ENCODE measurements at places on chromosomes 5 and 9.

DNA sequence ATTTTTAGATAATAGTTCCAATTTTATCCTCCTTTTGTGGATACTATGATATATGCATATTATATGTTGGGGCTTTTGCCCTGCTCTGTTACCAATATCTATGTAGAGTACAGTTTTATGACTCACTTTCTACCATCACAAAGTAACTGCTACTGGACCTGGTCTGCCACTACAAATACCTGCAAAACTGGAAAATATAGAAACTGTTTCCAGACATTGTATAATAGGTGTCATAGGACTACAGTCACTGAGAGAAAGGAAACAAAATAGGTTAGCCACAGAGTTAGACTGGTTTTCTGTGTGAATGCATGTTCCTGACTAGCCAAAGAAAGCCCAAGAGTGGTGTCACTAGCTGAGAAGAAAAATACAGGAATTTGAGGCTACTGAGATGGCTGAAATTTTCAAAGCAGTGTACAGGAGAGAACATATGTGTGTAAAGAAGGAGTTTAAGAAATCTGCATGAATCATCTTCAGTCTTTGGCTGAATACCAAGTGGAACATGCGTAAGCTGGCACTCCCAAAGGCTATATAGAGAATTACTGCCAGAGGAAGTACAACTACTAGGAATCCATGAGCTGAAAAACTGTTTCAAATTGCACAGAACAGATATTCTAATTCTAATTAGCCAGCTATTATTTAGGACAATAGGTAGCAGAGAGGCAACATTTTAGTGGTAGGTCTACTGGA lies 29.0 kb upstream of the FAM174A start:
- no peak for DNase-seq

- peak; percentile 37 for DNase-seq
Measured at GRCh38 chr9:96686638-96687335, 31.7 kb upstream of the PRXL2C start.

- DNase-seq, result no peak
Measured at GRCh38 chr5:10690460-10691440, 70.3 kb downstream of the DAP start.

GRCh38 chr5:53453898-53454718 lies 26.3 kb upstream of the FST start:
- no peak for DNase-seq

DNA sequence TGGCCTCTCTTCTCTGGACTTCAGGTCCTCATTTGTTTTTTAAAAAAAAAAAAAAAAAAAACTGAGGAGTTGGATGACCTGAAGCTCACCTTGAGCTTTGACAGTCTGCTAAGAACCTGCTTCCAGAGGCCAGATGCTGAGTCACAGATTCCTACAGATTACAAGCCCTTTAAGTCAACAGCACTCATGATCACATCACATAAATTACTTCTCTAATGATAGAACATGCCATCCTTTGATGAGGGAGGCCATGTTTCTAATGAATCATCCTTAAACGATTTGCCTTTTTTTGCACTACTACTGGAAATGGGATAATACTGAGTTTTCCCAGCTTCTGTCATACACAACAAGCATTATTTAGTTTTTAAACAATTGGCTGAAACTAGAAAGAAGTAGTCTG lies 34.2 kb upstream of the MYOT start:
- DNase-seq, result no peak

DNA sequence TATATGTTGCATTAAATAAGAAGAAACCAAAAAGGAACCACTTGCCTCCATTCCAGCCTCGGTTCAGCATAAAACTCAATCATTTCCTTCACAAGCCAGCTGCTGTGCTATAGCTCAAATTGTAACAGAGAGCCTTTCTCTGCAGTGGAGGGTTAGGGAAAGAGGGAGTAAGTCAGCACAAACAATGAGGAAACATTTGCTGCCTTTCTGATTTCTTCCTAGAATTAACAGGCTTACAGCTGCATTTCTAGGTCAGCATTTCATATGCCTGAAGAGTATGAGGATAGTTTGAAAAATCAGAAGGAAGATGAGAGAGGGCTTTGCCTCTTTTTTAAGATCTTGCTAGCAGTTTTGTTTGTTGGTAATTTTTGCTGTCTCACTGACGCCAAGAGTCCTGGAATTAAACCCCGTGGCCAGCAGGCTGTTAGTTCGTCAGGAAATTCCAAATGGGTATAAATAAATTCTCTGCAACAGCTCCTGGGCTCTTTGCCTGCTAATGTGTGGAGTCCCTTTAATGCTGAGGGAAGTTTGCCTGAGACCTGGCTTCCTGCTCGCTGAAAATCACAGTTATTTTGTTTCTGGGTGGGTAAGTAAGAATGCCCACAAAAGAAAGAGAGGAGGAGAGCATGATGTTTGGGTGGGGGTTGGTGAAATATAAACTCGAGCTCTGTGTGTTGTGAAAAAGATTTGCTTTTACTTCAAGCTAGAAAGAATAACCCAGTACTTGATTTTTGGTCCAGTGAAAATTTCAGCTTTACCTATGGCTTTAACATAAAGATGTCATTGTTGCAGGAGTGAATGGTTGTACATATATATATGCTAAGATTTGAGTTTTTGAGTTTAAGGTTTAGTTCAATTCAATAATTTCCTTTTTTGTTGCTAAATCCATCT lies 148.1 kb upstream of the DMRT1 start:
- DNase-seq, result no peak

GRCh38 chr5:143659599-143660238 lies 152.2 kb upstream of the HMHB1 start:
- no peak for DNase-seq

- no peak for DNase-seq
Measured at GRCh38 chr5:67204821-67205220, 8.2 kb upstream of the CD180 start.

DNA sequence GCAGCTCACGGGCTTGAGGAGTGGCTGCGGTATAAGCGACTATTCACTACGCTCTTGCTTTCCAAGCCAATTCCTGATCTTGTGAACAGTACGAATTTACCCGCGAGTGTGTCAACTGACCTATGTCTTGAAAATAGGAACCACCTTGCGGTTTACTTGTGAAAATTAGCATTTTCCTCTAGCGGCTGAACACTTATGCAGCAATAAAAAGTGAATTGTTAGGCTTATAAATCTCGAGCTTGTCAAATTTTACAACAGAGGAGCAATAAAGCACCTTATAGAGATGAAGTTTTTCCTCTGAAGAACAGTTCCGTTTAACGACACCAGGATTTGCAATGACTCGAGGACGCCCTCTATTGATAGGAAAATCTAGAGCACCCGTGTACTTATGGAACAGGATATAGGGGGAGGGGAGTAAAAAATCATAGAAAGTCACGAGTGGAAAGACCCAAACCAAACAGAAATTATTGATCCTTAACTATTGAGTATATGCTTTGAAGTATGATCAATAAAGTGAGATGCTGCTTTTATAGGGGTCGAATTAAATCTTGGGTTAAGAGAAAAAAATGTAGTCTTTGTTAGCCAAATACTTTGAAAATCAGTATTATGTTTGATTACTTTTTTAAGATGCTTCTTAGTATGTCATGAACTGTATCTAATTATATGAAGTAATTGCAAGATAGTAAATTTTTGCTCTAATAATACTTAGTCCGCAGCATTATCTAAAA lies 1.9 kb upstream of the RGMB start:
- DNase-seq, result no peak

- no peak for DNase-seq
Measured at GRCh38 chr9:135798263-135798585, 96.2 kb downstream of the KCNT1 start.

DNA sequence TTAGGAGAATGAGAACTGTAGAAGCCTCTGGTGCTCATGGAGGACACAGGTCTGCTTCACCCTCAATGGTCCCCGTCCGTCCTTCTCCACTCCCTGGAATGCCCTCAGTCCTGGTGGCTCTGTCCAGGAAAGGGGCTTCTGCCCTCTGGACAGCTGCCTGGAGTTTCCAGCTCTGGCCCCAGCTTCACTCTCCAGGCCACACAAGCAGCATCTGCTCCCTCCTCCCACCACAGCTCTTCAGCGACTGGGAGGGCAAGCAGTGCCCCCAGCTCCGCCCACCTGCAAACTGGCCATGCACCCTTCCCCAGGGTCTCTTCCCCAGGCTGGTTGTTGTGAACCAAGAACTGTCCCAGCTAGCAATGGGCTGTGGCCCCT lies 4.7 kb downstream of the SARDH start:
- DNase-seq, result no peak

Data from stimulated activated CD8-positive, alpha-beta memory T cell treated with anti-CD3 and anti-CD28 coated beads, Interleukin-7, amount 100 ng/mL, for 1 hour (primary cell).